ENCODE measurements at places on chromosomes 4 and X.
A peak's percentile ranks its signal among the peaks of the same experiment; 100 is the strongest.

- no peak for DNase-seq
Measured at GRCh38 chr4:37620176-37620575, 66.0 kb downstream of the RELL1 start.

DNA sequence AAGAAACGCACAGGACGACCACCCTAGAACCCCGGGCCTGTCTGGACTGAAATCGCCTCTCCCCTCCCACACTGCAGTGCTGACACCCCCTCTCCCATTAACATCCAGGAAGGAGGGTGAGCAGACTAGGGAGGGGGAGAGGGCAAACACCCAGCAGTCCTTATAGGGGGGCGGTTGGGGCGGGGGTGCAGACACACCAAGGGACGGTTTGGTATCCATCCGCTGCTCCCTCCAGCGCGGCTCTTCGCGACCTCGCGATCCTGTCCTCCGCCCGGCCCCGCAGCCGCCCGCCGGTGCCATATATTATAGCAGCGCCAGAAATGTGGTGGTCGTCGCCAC, 411 bp upstream of the GPRASP1 start:
- no peak for DNase-seq

- DNase-seq, result peak; percentile 51
Measured at GRCh38 chrX:72305286-72306084, at the start of gene CITED1. TSS of gene CITED1 (minus strand) at chrX:72305914. CDS start at chrX:72302869, 3,045 bp downstream.

DNA sequence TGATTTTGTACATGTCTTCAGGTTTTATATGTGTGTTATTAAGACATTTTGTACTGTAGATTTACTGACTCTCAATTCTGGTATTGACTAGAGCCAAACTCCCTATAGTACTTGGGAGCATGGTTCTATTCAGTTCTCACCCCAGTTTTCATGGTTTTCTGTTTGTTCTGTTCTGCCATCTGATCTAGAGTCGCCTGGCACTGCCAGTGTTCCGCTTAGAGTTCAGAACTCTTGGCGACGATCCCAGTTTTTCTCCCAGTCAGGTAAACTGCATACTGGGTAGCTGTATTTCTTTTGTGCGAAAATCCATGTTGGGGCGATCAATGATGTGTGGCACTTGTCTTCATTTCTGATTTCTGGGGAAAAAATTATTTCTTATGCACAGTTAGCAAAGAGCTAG, 78.0 kb downstream of the PHOX2B start:
- DNase-seq, result no peak

DNA sequence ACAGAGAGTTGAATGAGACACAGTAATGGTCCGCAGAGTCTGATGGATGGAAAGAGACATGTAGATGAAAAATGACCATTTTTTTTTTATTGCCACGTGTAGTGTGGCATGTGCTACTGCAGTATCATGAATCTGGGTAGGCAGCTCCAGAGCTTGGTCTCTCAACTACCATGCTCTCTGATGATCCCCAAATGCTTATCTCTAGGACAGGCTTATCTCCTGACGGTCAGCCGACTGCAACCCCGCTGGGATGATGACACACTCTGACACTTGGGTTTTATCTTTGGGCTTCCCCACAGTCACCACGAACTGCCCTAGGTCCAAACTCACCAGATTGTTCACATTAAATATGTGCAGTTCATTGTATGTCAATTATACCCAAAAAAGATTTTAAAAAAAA, 239.7 kb downstream of the QDPR start:
- peak; percentile 82 for DNase-seq

GRCh38 chrX:129846716-129847115, 3.0 kb upstream of the ZDHHC9 start:
- DNase-seq, result no peak

- DNase-seq, result peak; percentile 50
Measured at GRCh38 chrX:111168314-111168713, 72.3 kb downstream of the PAK3 start.

DNA sequence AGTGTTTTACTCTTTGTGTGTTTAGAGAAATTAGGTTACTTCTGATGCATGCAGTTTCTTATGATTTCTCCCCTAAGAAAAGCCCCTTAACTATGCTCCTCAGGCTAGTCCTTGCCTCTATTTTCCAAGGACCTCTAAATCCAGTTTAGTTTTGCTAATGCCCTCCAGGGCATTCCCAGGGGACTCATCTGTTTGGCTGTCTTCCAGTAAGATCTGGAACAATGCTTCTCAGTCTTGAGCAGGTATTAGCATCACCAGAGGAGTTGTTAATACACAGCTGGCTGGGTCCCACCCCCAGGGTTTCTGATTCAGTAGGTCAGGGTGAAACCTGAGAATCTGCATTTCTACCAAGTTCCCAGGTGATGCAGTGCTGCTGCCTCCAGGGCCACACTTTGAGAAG, 56.9 kb downstream of the OTC start:
- peak; percentile 30 for DNase-seq

DNA sequence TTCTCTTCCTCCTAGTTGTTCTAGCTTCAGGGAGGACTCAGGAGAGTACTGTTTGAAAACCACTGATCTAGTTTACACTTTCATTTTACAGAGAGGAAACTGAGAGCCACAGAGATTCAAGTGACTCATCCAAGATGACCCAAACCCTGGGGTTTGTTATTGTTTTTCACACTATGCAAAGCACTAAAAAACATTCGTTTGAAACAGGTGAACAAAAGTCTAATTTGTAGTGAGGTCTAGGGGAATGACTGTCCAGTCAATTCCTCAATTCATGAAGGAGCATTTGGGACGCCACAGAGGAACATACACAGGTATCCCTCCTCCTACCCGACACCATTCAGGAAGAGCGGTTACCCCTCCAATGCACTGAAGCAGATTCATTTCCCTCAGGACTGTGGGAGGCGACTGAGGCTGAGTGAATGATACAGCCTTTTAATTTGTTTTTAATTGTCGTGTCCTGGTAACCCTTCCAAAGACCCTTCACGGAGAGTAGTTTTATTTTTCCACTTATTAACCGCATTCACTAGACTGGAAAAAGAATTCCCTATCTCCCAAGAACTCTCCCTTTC, 30.3 kb downstream of the TLR10 start:
- DNase-seq, result peak; percentile 21

GRCh38 chr4:42348692-42349091, 48.6 kb upstream of the SHISA3 start:
- no peak for DNase-seq

- peak; percentile 63 for DNase-seq
Measured at GRCh38 chr4:174357321-174357720, 73.6 kb downstream of the CEP44 start.

DNA sequence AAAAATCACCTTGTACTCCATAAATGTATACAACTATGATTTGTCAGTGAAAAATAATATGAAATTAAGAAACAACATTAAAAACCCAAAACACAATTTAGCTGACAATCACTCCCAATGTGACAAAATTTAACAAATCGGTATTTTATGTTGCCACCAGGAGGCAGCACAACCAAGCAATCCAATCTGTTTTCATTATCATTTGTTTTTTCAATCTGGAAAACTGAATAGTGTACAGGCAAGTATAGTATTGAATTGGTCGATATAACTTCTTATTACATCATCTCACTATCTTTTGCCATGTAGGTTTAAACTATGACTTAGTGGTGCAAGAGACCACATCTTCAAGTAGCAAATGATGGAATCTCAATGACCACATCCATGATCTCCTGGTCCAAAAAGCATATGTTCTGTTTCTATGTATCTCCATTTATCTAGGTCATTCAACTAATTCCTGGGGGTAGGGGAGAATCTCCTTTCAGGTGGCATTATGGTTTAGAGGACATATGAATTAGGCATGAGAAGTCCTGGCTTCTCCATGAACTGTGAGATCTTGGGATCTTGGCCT, 112.9 kb upstream of the AGA start:
- DNase-seq, result peak; percentile 16

- DNase-seq, result no peak
Measured at GRCh38 chrX:130829526-130830515, 73.2 kb downstream of the ENOX2 start.

DNA sequence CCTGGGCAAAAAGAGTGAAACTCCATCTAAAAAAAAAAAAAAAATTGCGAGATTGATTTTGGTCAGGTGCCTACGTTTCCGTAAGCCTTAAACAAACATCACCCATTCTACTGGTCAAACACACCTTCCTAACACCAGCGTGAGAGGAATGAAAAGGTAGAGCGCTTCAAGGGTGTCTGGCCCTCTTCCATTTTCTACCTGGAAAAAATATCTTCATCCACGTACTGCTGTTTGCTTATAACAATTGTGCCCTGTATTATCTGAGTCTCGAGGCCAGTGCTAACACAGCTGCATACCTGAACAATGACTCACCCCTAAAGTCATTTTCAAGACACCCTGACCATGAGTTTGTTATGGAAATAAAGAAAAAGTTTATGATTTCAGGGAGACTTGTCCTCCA, 13.9 kb downstream of the TMSB4X start:
- no peak for DNase-seq

DNA sequence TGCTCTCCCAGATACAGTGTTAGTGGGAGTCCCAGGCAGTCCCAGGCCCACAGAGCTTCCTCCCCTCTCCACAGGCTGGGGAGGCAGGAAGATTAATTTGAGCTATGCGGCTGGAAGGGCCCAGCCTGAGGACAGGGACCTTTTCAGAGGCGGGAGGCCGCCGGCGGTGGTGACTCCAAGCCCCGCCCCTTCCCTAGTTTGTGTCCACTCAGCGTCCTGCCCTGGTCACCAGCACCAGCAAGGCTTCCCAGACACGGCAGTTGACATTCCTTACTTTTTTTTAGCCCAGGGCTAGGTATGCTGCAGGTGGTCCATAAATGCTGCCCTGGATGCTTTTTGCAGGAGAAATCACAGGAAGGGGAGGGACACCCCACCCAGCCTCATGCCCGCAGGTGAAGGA, 67.7 kb upstream of the LRPAP1 start:
- DNase-seq, result no peak

DNA sequence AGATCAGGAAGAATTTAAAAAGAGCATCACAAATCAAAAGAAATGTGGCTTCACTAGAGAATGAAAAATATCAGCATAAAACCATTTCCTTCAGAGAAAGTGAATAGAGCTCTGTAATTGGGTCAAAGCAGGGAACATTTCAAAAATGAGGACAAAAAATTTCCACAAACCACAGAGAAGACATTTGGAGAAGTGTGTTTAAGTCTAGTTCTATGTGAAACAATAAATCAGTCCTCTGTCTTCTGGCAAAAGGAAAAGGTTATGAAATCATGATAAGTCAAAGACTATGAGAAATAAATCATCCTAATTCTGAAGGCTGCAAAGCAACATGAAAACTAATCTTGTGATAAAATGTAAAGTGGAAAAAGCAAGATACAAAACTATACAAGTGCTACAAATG, 27.9 kb downstream of the SMPX start:
- DNase-seq, result no peak

- no peak for DNase-seq
Measured at GRCh38 chr4:118955515-118955914, 66.9 kb downstream of the SYNPO2 start.

GRCh38 chr4:174141876-174142275, 141.6 kb downstream of the FBXO8 start:
- DNase-seq, result no peak

DNA sequence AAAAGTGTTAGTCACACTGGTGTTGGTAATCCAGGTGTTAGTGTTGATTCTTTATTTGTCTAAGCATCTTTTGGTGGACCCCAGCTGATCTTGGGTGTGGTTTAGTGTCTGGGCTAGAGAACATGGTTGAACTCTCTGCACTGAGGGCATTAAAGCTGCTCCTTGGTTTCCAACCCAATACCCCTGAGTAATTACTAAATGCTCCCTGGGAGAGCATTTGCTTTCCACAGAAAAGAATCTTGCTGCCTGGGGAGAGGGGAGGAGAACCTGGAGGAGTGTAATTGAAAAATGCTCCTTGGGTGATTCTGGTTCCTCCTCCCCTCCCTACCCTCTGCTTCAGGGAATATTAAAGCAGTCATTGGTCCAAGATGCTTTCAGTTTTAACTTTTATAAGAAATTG, 3.1 kb downstream of the GUCY1B1 start:
- peak; percentile 43 for DNase-seq

GRCh38 chr4:52366191-52366590, 292.9 kb downstream of the USP46 start:
- no peak for DNase-seq

DNA sequence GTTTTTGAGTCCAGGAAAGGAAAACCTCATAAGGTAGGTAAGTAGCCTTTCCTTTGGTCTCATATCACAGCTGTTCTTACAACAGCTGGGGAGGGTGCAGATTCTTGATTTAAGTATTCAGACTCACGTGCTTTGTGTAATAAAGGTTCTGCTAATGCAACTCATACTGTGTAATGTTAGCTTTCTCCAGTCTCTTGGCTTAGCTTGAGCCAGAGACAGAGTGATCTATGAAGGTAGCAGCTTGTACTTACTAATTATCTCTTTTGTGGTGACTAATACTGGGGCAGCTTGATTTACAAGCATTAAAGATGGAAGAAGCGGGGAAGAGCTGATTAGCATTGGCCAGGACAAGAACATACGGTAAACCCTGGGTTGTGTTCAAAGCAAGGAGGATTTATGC, 80.3 kb downstream of the LNX1 start:
- no peak for DNase-seq

- no peak for DNase-seq
Measured at GRCh38 chrX:7926914-7927258, 327 bp downstream of the PNPLA4 start.

DNA sequence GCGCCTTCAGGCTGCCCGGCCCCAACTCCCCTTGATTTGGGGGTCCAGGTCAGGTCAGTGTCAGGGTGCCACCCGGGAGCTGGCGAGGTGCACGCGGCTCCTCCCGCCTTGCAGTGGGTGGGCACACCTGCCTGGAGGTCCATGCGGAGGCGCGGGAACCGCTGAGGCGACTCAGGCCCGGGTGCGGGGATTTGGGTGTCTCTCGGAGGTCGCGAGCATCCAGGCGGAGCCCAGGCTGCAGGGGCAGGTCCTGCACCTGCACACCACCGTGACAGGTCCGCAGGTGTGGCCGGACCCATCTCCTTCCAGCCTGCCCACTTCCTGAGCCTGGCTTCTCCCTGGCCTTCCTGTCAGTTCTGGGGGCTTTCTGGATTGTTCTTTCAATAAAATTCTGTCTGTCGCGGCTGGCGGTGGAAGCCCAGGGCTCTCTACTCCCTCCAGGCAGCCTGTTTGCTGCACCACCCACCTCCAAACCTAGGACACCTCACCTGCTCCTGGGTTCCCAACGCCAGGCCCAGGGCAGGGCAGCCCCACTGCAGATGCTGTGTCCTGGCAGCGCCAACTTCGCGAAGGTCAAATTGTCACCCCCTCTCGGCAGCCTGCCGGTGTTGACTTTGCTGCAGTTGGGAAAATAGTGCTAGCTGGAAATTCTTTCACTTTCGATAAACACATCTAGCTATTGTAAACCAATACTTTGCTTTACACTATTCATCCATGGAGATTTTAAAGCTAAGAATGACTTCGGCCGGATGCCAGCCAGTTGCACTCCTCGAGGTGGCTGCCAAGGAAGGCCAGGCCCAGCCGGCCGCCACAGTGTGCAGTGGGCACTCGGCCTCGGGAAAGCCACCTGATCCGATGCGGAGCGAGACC, 35.9 kb downstream of the FGFRL1 start:
- DNase-seq, result no peak

GRCh38 chr4:76955182-76955581, 5.6 kb downstream of the SEPTIN11 start:
- no peak for DNase-seq

- peak; percentile 52 for DNase-seq
Measured at GRCh38 chr4:158161551-158162354, 11.1 kb downstream of the GASK1B start.

GRCh38 chr4:187656959-187657358, 338.6 kb upstream of the ZFP42 start:
- no peak for DNase-seq

GRCh38 chrX:103818842-103819619, 13.0 kb downstream of the RAB9B start:
- no peak for DNase-seq

All from mesendoderm (in vitro differentiated cells).